DND-41 (cell line): ENCODE measurements at places on chromosomes 7 and 10.

DNA sequence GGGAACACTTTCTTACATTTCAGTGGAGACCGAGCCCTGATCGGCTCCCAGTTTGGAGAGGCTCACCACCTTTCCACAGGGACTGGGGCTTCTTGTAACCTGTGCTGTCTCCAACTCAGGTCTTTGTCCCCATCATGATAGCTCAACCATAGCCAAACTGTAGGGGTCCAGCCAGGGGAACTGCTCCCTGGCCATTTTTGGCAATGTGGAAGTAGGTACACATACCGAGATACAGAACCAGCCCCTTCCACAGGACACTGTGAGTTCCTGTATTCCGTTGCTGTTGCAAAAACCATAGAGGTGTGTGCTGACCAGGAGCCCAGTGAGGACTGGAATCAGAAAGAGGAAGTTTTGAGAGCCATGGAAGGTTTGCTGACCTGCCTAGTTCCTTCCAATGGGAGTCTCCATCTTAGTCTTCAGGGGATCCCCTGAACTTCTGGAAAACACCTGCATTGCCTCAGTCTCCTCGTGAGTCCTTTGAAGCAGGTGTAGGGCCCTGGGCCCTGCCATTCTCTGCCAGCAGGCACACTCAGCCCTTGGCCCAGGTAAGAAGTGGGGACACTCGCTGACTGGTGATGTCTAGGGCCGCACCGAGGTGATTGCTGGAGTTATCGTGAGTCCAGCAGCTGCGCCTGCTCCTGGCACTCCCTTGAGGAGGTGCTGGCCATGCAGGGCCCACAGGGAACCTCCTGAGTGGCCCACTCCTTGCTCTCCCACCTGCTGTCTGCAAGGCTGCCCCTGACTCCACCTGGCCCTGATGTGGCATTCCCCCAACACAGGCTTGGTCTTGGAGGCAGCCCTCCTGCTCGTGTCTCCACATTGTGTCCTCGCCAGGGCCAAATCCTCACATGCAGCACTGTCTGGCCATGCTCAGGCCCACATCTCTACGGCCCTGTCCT is 11.2 kb downstream of the WDFY4 start:
- no peak overlapping the region for H3K4me3 ChIP-seq
- no peak for DNase-seq
- no peaks in the 10 kb centered on the region for H3K4me1 ChIP-seq
- H3K27ac ChIP-seq: no peak overlapping the region
- no peaks in the 10 kb centered on the region for H3K36me3 ChIP-seq
- peaks cover 3% of the 10 kb centered on the region for H3K27me3 ChIP-seq

DNA sequence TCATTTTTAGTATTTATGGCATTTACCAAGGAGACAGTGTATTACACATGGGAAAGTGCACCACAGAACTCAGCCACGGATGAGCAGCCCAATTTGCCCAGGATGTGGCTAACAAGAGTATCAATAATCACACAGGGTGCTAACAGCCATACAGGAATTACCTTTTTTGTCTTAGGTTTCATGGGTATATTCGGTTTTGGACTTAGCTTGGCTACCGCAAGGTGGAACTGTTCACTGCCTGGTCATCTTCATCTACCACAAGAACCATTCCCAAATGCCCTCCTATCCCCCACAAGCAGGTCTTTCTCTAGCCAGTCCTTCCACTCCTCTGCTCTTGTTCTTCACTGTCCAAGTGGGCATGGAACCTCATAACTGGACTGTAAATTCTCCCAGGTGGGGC is 6.0 kb downstream of the PDLIM1 start:
- H3K36me3 ChIP-seq: no peaks in the 10 kb centered on the region
- DNase-seq: no peak
- no peaks in the 10 kb centered on the region for H3K4me1 ChIP-seq
- H3K4me3 ChIP-seq: no peak overlapping the region
- H3K27me3 ChIP-seq: peaks cover 14% of the 10 kb centered on the region

DNA sequence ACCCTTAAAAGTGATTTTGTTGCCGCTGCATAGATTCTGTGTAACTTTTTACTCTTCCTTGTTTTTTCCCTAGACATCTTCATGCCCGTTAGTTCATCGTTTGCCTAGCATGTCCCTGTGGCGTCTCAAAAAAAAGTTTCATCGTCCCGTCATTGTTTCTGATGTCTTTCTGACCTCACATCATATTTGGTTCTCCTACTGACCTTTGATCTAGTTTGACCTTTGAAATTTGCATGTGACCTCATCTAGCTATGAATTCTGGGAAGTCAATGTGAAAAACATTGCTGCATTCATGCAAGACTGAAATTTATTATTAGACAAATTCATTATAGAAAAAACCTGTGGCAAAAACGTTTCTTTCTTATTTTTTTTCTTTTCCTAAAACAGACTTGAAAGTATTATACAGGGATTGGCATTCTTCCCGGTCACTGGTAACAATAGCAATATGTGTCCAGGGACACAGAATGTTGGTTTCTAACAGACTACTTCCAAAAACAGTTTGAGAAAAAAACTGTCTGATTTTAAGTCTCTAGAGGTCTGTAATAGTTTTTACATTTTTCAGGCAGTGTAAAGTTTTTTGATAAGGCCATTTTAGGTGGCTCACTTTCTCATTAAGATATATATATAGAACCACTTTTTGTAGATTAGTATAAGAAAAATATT is 280.9 kb downstream of the USP6NL start:
- H3K36me3 ChIP-seq: peaks cover 70% of the 10 kb centered on the region
- DNase-seq: no peak
- no peaks in the 10 kb centered on the region for H3K27me3 ChIP-seq
- no peak overlapping the region for H3K4me3 ChIP-seq
- no peak overlapping the region for H3K27ac ChIP-seq

DNA sequence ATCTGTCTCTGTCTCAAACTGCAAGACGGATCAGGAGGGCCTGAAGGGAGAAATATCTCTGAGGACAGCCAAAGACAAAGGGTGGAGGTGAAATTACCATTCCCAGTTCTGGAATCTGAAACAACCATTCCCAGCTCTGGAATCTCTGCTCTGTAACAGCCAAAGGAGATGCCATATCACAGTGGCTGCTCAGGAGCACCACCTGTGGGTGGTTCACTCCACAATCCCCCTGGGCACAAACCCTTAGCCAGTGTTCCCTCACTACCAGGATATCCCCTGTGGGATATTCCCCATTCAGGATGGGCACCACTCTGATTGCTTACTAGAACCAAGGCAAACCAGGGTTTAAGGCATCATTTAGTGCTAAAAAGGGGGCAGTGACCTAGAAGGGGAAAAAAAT is 199.0 kb downstream of the HTR7 start:
- no peaks in the 10 kb centered on the region for H3K36me3 ChIP-seq
- H3K27ac ChIP-seq: no peak overlapping the region
- H3K4me1 ChIP-seq: no peaks in the 10 kb centered on the region
- no peak overlapping the region for H3K4me3 ChIP-seq
- no peaks in the 10 kb centered on the region for H3K27me3 ChIP-seq

DNA sequence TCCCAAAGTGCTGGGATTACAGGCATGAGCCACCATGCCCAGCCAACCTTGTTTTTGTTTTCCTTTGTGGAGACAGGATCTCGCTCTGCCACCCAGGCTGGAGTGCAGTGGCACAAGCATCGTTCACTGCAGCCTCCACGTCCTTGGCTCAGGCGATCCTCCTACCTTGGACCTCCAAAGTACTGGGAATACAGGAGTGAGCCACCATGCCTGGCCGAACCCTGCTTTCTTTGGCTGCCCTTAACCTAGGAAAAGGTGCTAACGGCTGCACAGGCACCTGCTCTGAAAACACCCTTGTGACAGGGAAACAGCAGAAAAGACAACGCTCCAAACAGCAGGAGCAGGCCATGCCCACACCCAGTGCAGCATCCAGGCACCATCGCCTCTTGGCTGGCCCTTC is 71.9 kb downstream of the OAT start:
- no peak for DNase-seq
- H3K27me3 ChIP-seq: no peaks in the 10 kb centered on the region
- no peak overlapping the region for H3K4me3 ChIP-seq
- no peaks in the 10 kb centered on the region for H3K4me1 ChIP-seq
- no peak overlapping the region for H3K27ac ChIP-seq

DNA sequence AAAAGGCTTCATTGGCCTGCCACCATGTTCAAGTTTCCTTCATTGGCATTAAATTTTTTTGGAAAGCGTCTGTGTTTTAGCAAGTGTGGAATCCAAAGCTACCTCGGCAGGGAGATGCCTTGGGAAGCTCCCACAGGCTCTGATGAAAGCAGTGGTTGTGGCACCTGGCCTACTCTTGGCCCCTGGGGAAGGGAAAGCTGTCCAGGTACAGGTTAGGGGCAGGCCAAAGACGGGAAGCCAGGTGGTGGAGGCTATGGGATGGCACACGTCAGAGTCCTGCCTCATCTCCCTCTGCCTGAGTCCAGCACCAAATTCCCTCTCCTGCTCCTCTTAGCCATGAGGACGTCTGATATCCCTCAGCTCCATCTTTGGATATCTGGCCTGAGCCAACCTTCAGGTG is 49.7 kb downstream of the C10orf120 start:
- H3K36me3 ChIP-seq: no peaks in the 10 kb centered on the region
- no peak overlapping the region for H3K27ac ChIP-seq
- no peaks in the 10 kb centered on the region for H3K4me1 ChIP-seq
- no peaks in the 10 kb centered on the region for H3K27me3 ChIP-seq

DNA sequence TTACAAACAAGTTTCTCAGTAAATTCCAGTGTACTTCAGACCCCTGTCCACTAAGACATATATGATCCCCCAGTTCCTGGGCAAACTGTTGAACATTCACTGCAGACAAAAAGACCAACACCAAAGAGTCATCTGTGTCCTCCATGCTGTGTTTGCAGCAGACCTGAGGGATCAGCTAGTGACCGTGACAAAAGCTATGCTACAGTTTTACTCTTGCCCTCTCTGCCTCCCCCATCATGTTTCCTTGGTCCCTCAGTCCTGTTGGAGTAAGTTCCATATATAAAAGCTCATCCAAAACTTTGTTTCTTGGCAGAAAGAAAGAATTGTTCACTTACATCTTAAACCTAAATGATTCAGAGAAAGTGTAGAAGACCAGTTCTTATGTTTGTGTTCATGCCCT is 56.1 kb downstream of the PODXL start:
- no peak for DNase-seq
- no peak overlapping the region for H3K4me3 ChIP-seq
- H3K4me1 ChIP-seq: peaks cover 24% of the 10 kb centered on the region
- H3K36me3 ChIP-seq: peaks cover 18% of the 10 kb centered on the region; the same call in 1 of the 2 replicates
- no peaks in the 10 kb centered on the region for H3K27me3 ChIP-seq

DNA sequence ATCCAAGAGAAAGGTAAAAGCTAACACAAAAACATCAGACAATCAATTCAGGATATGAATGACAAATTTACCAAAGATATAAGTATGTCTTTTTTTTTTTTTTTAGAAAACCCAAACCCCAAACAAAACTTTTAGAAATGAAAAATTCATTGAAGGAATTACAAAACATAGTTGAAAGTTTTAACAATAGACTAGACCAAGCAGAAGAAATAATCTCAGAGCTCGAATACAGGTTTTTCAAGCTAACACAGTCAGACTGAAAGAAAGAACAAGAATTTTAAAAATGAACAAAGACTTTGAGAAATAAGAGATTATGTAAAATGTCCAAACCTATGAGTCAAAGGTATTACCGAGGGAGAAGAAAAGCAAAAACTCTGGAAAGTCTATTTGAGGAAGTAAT is 198.3 kb upstream of the SLC26A5 start:
- no peak overlapping the region for H3K27ac ChIP-seq

DNA sequence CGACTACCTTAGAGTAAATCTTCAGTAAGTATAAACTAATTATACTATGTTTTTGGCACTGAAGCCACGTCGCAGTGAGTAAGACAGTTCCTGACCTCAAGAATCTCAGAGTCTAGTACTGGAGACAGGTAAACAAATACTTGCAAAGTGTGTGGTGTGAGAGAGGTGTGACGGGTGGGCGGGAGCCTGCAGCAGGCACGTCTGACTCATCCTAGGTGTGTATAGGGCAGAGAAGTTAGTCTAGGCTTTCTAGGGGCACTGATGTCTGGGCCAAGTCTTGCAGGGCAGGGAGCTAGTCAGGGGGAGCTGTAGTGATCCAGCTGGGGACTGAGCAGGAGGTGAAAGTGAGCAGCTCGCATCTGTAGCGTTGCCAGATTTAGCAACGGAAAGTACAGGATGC is 35.9 kb upstream of the SFTPD start:
- no peaks in the 10 kb centered on the region for H3K27me3 ChIP-seq
- no peak overlapping the region for H3K4me3 ChIP-seq
- H3K27ac ChIP-seq: no peak overlapping the region
- no peak for DNase-seq
- no peaks in the 10 kb centered on the region for H3K36me3 ChIP-seq
- no peaks in the 10 kb centered on the region for H3K4me1 ChIP-seq

DNA sequence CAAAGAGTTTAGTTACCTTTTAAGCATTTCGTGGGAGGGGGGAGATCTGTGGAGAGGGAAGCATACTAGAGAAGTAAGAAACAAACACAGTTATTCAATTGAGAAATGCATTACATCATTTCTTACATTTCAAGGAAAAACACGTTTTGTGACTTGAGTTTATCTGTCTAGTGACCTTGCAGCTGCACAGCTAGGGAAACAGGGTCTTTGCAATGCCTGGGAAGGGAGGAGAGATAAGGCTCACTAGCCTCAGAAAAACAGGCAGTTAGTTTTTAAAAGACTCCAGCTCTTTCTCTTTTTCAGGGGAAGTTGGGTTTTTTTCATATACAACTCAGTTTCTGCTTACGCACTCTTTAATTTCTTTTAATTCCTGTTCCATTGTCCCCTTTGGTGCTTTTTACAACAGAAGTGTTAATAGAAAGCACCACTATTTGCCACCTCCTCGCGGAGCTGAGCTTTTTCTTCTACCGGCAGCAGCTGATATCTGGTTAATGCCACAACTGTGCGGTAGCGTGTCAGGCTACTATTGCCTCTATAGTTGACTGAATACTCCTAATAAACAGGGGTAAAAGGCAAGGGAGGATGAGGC is 5.6 kb downstream of the CYP3A43 start:
- no peaks in the 10 kb centered on the region for H3K27me3 ChIP-seq
- no peak overlapping the region for H3K4me3 ChIP-seq
- no peak for DNase-seq
- H3K4me1 ChIP-seq: peaks cover 31% of the 10 kb centered on the region

DNA sequence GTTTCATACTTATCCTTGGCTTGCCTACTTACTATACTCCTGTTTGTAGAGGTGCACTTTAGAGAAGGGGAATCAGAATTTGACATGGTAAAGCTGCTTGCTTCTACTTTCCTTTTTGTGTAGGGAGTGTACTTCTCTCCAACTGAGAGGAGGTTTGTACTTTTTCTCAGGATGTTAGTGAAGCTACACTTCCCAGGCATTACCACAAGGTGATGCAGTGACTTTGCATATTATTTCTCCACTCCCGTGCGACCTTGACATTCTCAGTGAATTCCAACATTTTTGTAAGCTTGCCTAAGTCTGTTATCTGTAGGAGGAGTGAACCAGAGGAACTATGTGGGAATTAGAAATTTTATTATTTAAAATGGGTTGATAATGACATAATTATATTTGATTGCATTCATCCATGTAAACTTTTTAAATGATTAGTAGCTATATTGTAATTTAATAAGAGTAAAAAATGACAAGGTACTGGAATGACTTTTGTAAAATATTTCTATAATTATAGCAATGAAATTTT is 5.2 kb downstream of the TAX1BP1 start:
- no peaks in the 10 kb centered on the region for H3K27me3 ChIP-seq
- DNase-seq: no peak
- no peak overlapping the region for H3K4me3 ChIP-seq
- H3K4me1 ChIP-seq: peaks cover 14% of the 10 kb centered on the region
- H3K36me3 ChIP-seq: peaks cover 21% of the 10 kb centered on the region

- no peak overlapping the region for H3K4me3 ChIP-seq
- no peaks in the 10 kb centered on the region for H3K4me1 ChIP-seq
- peaks cover 5% of the 10 kb centered on the region for H3K27me3 ChIP-seq
- no peak overlapping the region for H3K27ac ChIP-seq
These were observed 7.0 kb upstream of the ZNF862 start for GRCh38 chr7:149830997-149831740.

GRCh38 chr7:155763691-155764437 is 48.4 kb downstream of the SHH start:
- peaks cover 76% of the 10 kb centered on the region for H3K4me1 ChIP-seq
- peak overlapping the region; percentile 97 for H3K27ac ChIP-seq
- peak; percentile 83 for DNase-seq
- H3K4me3 ChIP-seq: no peak overlapping the region; the same call in 1 of the 2 replicates
